ENCODE measurements at places on chromosomes 7 and 10.

GRCh38 chr7:52609511-52609910 is 425.9 kb upstream of the POM121L12 start:
- no peak for DNase-seq

GRCh38 chr10:58570979-58571378 is 58.3 kb downstream of the BICC1 start:
- DNase-seq: no peak

- DNase-seq: no peak
Measured at GRCh38 chr10:1377740-1378397, 321.7 kb downstream of the WDR37 start.

- no peak for DNase-seq
Measured at GRCh38 chr7:51075681-51076580, 240.7 kb downstream of the COBL start.

DNA sequence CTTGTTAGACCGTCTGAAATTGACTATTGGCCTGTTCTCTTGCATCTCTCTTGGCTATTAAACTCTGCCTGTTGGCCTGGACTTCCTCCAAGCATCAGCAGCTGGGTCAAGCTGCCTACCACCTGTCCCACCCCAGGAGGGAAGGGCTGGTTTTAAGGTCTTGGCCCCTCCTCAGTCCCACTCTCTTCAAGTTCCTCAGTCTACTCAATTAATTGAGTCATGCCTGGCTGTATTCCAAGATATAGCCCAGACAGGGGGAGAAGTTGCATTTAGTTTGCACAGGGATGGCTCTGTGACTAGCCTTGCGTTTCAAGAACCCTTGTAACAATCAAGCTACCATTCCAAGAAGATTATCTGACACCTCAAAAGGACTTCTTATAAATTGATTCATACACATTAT is 113.8 kb upstream of the GLI3 start:
- no peak for DNase-seq

DNA sequence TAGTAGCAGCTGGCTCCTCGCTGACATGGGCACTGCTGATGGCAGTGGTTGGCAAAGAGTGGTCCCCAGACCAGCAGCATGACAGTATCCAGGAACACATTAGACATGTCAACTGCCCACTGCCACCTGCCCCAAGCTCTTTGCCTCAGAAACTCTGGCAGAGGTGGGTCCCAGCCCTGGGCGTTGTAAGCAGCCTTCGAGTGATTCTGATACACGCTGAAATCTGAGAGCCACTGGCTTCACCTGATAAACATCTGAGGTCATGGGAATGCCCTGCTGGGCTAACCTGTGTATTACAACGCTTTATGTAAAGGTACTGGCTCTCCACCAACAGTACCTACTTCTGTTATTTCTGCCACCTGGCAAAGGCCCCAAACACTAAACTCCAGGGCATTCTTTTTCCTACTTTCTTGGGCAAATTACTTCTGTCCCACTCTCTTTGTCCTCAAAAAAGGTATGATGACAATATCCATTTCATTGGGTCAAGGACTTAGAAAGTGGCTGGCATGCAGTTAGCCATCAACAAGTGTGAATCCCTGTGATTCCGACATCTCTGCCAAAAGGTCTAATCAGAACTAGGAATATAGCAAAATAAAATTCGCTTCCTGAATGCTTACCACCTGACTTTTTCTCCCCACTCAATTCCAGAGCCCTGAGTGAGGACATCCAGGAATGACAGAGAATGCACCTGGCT is 9.2 kb downstream of the SGMS1 start:
- DNase-seq: no peak
